ENCODE measurements at places on chromosomes 7 and 10.

DNA sequence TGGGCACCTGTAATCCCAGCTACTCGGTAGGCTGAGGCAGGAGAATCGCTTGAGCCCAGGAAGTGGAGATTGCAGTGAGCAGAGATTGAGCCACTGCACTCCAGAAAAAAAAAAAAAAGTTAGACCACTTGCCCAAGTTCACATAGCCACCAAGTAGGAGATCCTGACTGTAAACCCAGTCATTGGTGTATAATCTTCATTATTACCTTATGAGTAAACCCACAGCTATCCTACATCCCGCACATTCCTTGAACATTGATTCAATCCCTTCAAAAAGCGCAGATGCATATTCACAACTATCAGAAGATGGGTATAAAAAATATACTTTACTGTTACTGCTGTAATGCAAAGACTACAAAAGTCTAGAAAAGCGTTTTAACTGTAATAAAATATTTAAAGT lies 512.9 kb downstream of the SUGCT start:
- peak; percentile 47 for DNase-seq

- no peak for DNase-seq
Observed at GRCh38 chr10:111875725-111876124, 307.8 kb downstream of the GPAM start.

GRCh38 chr7:127764681-127765080 lies 112.7 kb downstream of the SND1 start:
- no peak for DNase-seq

DNA sequence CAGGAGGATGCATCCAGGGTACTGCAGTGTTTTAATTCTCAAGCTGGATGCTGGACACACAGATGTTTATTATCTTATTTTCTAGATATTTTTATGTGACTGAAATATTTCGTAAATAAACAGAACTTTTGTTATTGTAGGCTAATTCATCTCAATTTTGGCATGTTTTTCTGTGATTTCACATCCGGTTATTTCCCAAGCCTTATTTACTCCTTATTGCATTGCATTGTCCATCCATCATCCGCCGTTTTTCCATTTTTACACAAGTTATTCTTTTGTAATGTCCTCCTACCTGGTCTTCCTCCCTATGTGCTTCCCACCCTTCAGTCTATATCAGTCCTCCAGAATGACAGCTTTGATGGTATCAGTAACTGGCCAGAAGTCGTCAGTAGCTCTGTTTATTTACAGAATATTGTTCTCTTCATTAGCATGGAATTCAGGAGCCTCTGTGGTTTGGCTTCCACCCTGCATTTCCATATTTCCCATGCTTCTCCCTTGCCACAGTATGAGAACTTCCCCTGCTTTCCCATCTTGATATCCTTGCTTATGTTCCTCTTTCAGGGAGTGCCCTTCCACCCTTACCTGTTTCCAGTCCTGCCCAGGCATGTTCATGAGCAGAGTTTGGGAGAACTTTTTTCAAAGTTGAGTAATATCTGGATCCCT lies 16.1 kb downstream of the GNAI1 start:
- DNase-seq = peak; percentile 83

- no peak for DNase-seq
Observed at GRCh38 chr7:36784991-36785940, 61.0 kb upstream of the AOAH start.

DNA sequence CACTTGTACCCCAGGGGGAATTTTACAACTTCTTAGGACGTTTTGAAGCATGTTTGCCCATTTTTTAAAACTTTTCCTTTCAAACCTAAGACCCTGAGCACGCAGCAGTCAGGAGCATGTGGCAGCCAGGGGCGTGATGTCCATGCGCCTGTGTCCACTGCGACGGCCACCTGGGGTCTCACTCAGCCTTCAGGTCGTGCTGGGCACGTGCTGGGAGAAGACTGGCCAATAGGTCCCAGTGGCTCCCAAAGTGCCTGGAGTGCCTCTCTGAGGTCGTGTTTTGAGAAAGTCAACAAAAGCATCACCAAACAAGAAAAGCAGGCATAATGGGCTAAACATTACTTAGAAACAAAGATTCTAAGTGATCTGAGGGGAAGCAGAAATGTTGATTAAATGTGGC lies 14.8 kb downstream of the LRRC27 start:
- DNase-seq = no peak

DNA sequence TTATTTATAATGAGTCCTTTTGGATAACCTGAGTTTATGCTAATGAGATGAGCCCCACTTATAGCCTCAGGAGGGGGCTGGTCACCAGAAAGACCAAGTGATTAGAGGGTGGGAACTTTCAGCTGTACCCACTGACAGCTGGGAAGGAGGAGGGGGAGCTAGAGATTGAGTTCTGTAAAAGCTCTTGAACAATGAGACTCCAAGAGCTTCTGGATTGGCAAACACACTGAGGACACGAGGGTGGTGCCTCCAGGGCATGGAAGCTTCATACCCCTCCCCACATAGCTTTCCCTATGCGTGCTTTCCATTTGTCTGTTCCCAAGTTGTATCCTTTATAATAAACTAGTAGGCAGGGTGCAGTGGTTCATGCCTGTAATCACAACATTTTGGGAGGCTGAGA lies 20.3 kb downstream of the MRPS24 start:
- DNase-seq = no peak

- no peak for DNase-seq
Observed at GRCh38 chr7:148385009-148385682, 205.4 kb upstream of the C7orf33 start.

GRCh38 chr10:132197271-132198067 lies 10.7 kb downstream of the DPYSL4 start:
- DNase-seq = no peak

- no peak for DNase-seq
Observed at GRCh38 chr10:5892007-5892406, 2.0 kb downstream of the FBH1 start.

- DNase-seq = peak; percentile 25
Observed at GRCh38 chr10:99276848-99277486, 41.3 kb upstream of the HPSE2 start.
